ENCODE measurements at places on chromosomes 12 and 14. TPM values are rescaled to one million over a fixed set of nuclear protein-coding genes. Genes with fewer than 3 reads are reported as not detected.

- no peak for DNase-seq
Observed at GRCh38 chr12:130286741-130287440, 50.8 kb upstream of the PIWIL1 start.

DNA sequence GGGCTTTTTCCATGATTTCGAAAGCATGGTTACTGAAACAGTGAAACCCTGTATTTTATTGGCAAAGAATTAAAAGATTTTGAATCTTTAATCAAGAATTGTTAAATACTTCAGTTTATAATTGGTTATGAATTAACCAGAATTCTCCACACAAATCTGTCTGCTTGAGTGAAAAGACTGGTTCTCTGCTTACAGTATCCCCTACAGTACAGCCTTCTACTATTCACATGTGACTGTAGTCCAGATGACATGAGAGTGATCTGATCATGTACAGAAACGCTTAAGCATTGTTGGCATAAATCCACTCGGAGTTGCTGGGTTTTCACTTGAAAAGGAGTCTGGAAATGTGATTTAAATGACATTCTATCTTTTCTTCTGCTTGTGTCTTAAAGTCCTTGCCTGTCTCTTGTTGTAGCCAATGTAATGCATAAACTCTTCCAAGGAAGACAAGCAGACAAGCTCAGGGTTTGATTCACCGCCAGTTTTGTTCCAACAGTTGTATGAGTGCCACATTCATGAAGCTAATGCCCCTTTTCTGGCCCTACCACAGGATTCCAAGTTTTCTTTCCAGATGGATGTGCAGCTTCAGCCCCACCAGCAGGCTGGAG lies 222.0 kb upstream of the LRIG3 start:
- DNase-seq, result no peak

MAP3K9 gene
- 6.2 TPM for total RNA-seq

DNA sequence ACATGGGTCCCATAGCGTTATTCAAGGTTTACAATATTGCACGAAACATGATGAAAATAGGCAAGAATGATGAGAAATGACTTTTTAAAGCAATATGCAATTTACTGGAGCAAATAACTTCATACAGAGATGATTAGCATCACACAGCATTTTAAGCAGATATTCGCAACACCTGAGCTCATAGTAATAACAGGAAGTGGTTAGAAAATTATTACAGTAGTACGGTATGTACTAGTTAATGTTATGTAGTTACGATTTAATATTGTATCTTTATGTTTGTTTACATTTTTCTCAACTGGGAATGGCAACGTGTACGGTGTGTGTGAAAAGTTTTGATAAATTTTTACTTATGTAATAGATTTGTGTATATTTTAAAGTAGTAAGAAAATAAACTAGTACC lies 102.6 kb downstream of the OSBPL8 start:
- no peak for DNase-seq

DNA sequence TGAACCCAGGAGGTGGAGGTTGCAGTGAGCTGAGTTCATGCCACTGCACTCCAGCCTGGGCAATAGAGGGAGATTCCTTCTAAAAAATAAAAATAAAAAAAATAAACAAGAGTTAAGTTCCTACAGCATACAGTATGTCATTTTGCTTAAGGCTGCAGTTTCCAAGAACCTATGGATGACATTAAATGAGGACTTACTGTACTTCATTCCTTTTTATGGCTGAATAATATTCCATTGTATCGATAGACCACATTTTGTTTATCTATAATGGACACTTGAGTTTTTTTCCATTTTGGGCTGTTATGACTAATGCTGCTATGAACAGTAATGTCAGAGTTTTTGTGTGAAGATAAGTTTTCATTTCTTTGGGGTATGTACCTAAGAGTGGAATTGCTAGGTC lies 17.4 kb downstream of the RASAL1 start:
- no peak for DNase-seq

DNA sequence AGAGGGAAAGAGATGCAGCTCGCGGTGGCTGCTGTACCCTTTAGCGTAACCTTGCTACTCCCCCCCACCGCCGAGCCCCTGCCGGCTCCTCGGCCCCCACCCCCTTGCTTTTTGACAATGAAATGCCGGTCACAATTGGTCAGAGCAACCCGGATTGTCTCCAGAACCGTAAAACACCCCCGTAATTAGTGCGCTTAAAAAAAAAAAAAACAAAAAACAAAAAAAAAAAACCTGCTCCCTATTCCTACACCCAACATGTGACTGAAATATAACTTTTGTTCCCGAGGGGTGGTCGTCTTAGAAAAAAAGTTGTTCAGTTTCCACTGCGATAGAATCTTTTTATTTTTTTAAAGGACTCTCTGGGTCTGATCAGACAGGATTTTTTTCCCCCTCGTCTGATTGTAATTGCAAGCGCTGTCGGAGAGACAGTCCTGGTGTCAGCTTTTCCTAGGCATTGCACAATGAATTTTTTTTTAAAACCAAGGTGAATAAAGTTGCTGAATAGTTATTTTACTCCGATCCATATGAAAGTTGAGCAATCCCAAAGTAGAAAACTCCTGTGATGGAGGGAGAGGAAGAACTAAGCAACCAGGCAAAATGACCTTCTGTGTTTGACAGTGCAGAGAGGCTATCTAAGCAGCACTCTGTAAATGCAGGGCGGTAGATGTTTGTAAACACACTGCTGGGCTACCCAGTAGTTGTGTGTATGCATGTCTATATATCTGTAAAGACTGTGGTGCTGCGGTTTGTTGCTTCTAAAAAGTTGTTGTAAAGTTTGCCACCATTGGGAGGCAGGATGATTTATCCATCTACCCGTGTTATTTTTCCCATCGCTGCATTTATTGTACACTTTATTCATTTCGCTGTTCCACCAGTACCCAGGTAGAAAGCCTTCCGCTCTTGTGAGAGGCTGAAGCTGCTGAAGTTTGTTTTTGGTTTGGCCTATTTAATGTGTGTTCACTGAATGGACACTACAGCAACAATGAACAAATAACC lies 1.1 kb downstream of the ETV6 start:
- no peak for DNase-seq

DNA sequence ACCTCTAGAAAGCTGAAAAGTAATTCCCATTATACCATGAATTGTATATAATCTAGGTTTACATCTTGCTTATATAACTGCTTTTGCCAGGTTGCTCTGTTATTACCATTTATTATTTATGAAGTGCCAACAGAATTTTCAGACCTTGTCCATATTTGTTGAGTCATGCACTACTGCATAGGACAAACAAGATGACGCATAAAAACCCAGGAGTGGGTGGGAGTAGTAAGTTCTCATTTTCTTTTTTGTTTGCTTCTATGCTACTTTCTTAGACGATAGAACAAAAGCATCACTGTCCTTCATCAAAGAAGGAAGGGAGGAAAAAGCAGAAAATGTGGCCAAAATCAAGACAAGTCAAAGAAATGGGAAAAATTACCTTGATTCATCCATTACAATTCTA lies 119.0 kb upstream of the RASSF8 start:
- DNase-seq, result no peak

DNA sequence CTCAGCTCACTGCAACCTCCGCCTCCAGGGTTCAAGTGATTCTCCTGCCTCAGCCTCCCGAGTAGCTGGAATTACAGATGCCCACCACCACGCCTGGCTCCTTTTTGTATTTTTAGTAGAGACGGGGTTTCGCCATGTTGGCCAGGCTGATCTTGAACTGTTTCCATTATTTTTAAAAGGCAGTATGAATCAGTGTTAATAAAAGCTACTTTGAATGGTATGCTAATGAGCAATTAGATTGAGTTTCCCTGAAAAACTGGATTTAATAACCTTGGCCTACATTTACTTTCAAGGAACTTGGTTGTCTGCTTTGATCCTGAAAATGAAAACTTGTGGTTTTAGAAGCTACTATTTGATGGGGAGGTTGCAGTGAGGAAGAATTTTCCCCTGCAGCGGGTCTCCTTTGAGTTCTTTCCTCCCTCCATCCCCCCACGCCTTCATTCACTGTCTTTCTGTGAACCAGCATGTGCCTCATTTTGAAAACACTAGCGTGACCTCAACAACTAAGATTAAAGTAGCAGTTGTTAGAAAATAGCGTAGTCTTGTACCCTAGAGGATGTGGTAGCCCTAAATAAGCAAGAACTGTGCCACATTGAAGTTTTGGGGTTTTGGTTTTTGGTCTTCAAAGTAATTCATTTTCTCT lies 17.8 kb upstream of the RPS6KA5 start:
- peak; percentile 66 for DNase-seq

- DNase-seq, result no peak
Observed at GRCh38 chr14:52845081-52845480, 53.7 kb upstream of the GNPNAT1 start.

MAP4K5 gene
- total RNA-seq, result 30.9 TPM

- no peak for DNase-seq
Observed at GRCh38 chr12:101407049-101407435, 530 bp downstream of the ARL1 start.
